Adrenal gland (tissue), 19 donors: ENCODE measurements at places on chromosomes 7 and 10. TPM values are rescaled to one million over a fixed set of nuclear protein-coding genes. Genes with fewer than 3 reads are reported as not detected.

The GSTO2 gene
- 7.9 TPM for total RNA-seq

The PLCE1 gene
- 1.7 TPM for total RNA-seq

The FAM13C gene
- total RNA-seq: 45.8 TPM

The PPP1R17 gene
- 2.7 TPM for total RNA-seq

The DGKB gene
- 1.5 TPM for total RNA-seq

The XPNPEP1 gene
- 103 TPM for total RNA-seq

The FGL2 gene
- total RNA-seq: 16.3 TPM

The ZKSCAN1 gene
- 93.5 TPM for total RNA-seq

The SLC26A5 gene
- 0.34 TPM for total RNA-seq

The NXPH1 gene
- total RNA-seq: 24.4 TPM

GRCh38 chr7:92987538-92987937 lies 130.2 kb downstream of the SAMD9 start:
- no peak for DNase-seq

- no peak for DNase-seq
These were observed 28.7 kb upstream of the TNS3 start for GRCh38 chr7:47610506-47611044.

DNA sequence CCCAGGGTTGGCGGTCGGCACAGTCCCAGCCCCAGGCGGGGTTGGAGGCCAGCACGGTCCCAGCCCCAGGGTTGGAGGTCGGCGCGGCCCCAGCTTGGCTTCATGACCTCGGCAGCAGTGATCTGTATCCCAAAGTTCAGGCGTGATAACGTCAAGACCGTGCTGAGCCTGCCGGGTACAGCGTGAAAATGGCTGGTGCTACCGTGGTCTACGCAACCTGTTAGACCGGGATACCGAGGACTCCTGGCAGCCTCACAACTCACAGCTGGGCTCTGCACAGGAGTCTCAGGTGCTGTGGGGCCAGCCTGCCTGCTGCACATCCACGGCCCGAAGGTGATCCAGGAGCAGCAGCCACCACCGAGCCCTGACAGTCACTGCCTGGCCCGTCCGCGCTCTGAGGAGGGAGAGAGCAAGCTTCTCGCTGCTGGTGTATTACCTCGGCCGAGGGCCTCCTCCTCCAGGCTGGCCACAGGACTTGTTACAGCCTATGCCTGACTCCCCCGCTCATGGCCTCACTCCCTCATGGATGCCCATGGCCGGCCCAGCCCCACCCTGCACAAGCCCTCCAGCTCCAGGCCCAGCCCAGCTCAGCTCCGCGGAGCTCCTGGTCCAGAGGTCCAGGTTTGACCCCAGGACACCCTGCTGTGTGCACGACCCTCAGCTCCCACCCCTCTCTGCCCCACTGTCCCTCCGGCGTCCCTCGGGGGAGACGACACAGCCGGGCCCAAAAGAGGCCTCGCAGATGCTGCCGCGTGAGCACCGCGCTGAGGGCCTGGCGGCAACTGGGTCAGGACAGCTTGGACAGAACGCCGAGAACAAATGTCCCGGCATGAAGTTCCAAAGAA lies 156.0 kb downstream of the ELFN1 start:
- no peak for DNase-seq

GRCh38 chr7:152866125-152866524 lies 106.6 kb downstream of the ACTR3B start:
- no peak for DNase-seq

DNA sequence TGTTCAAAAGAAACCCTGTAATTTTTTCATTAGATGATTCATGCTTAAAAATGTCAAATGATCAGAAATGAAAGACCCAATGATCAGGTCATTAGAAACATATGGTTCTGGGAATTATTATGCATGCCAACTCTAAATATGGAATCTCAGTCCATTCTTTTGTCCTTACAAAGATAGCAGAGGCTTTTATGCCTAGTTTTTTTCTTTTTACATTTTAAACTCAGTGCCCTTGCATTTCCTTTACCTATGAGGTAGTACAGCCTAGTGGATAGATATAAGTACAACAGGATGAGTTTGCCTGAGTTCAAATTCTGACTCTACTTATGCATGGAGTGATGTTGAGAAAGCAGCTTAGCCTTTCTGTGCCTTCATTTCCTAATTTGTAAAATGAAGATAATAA lies 392.9 kb downstream of the SUGCT start:
- DNase-seq: no peak

- no peak for DNase-seq
These were observed 6.3 kb upstream of the HGF start for GRCh38 chr7:81776161-81776560.

GRCh38 chr10:76868098-76868977 lies 769.3 kb downstream of the KCNMA1 start:
- no peak for DNase-seq

DNA sequence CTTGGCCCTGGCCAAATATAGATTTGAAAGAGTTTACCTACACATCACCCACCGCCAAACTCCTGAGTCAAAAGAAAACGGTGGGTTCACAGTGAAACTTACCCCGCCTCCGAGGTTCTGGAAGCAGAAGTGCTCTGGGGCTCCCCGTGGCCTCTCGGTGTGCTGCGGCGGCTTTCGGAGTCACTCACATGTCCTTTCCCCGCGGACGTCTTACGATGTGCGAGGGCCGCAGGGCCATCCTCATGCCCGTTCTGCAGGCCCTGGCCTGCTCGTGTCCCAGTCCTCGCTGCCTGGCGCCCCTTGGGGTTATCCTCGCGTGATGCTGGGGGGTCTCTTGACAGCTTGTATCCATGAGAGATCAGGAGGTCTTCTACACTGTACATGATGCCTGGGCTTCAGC lies 12.0 kb downstream of the JCAD start:
- no peak for DNase-seq

DNA sequence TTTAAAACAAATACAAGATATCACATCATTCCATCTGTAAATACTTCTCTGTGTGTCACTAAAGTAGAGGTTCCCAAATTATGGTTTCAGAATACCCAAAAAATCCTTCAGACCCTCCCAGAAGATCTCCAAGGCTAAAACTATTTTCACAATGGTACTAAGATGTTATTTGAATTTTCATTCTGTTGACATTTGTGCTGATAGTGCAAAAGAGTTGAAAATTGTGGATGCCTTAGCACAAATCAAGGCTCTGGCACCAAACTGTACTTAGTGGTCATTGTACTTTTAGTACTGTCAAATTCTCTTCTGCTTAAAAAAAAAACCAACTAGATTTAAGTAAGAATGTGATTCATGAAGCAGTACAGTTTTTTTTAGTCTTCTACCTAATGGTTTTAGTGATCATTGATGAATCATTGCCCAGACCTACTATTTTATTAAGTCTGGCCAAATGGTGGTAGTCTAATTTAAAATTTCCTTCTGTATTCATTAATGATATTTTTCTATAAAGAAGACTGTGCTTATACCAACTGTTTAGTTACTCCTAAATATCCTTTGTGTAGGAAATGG lies 50.5 kb downstream of the TPST1 start:
- DNase-seq: no peak

DNA sequence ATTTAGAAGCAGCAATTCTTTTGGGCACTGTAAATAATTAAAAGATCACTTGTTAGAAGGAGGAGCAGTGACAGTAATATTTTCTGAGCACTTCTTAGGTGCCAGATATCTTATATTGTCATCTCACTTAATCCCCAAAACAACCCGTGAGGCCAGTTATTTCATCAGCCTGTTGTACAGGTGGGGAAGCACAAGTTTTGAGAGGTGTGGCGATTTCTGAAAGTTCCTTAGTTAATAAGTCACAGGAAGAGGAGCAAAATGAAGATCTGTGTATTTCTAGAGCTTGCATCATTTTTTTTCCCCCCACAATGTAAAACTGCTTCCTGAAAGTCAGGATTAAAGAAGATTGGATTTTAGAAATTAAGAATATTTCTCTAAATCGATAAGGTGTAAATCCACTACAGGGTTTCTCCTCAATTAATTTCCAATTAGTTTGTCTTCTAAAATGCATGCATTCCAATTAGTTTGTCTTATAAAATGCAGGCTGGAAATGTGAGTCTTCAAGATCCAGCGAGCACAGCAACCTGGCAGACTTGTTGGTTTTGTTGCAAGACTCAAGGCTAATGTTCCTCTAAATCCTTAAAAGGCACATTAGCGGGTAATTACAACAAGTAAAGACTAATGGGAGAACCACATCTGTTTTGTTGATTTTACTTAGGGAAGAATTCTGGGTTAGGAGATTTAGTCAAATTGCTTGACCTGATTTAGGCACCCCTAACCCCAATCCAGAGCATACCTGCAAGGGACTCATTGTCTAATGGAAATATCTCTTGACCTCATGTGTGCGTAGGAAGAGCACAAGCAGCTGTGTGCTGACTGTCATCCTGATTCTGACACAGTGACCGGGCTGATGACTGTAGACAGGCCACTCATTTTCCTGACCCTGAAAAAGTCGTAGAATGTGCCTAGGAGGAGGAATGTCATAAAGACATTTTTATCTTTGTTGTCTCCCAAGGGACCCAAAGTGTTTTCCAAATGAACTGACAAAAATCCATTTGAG lies 272.0 kb downstream of the BAMBI start:
- DNase-seq: no peak

GRCh38 chr10:47260505-47261111 lies 39.4 kb upstream of the GDF10 start:
- DNase-seq: no peak

GRCh38 chr10:91684841-91685240 lies 52.0 kb upstream of the PPP1R3C start:
- no peak for DNase-seq

- DNase-seq: no peak
These were observed 378.8 kb upstream of the C7orf33 start for GRCh38 chr7:148211740-148212151.

- DNase-seq: no peak
These were observed 22.3 kb downstream of the TTYH3 start for GRCh38 chr7:2654059-2654458.

DNA sequence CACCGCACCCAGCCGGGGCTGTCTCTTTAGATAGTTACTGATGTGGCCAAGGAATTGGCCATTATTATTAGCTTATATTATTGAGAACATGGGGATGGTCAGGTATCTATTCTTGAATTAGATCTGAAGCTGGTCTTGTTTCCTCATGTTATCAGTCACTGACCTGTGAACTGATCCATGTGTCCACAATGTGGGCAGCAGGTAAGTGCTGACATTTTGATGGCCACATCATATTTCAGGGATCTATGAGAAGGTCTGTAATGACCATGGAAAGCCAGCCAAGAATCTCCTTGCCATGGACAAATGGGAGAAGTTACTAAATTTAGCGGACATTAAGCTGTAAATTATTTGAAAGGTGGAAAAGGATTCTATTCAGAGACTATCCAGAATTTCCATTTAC lies 61.4 kb downstream of the GBF1 start:
- no peak for DNase-seq

GRCh38 chr7:136339464-136339863 lies 362.3 kb upstream of the MTPN start:
- DNase-seq: no peak

DNA sequence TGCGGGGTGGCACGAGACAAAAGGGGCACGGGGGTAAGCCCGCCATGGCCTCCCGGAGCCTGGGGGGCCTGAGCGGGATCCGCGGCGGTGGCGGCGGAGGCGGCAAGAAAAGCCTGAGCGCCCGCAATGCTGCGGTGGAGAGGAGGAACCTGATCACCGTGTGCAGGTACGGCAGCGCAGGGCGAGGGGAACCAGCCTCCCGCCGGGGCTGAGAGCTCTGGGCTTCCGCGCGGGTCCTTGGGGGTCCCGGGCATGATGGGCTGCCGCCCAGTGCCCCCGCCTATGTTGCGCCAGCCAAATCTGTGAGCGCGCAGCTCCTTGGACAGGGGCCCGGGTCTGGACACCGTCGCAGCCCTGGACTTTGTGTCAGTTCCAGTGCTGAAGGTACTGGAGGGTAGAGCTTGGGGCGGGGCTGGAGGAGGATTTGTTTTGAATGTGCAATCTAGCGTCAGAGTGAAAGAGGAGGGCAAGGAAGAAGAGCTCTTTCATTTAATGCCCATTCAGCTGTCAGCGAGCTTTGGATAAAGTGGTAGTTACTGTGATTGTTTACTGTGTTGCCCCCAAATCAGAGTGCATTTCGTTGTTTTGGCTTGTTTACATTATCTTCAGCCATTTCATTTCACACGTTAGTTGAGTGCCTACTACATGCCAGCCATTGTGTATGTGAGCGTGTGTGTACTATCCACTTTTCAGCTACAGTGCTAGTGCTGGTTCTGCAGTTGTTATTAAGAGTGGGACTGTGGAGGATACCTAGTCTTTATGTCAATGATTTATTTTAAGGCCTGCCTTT lies 777 bp downstream of the RUNDC3B start:
- DNase-seq: peak; percentile 88
